CD4-positive, alpha-beta T cell treated with Interleukin-17A for 4 hours (primary cell): ENCODE measurements at places on chromosomes 13 and 19.

GRCh38 chr19:39372047-39372802, 18.7 kb downstream of the PAF1 start:
- DNase-seq, result no peak

GRCh38 chr19:18122860-18123795, 25.6 kb downstream of the MAST3 start:
- DNase-seq, result no peak

DNA sequence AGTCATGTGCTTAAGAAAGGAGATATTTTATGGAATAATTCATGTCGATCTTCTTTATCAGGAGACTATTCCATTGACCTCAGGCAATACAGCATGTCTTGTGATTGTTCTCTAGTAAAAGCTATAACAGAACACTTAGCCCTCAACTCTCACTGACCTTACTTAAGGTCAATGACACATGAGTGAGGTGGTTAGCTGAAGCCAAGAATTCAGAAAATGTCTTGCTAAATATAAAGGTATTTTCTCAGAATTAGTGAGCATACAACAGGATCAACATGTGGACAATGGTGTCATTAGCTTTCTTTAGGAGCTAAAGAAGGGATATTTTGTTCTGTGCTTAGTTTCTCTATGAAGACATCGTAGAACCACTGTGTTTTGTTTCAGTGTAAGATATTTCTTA, 1730.4 kb upstream of the SLC10A2 start:
- no peak for DNase-seq

DNA sequence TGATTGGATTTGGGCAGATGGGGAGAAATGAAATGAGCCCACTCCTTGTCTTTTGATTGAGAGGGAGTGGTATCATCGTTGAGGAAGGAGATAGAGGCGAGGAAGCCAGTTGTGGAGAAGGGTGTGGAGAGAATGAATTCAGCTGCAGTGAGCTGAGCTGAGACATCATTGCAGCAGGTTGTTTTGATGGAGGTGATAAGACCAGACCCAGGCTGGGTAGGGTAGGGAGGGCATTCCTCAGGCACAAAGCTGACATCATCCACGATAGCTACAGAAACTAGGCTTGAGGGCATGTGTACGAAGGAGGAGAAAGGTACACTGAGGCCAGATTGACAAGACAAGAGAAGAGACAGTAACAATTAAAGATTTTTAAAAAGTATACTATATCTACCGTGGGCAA, 1500.9 kb upstream of the SLC10A2 start:
- no peak for DNase-seq

DNA sequence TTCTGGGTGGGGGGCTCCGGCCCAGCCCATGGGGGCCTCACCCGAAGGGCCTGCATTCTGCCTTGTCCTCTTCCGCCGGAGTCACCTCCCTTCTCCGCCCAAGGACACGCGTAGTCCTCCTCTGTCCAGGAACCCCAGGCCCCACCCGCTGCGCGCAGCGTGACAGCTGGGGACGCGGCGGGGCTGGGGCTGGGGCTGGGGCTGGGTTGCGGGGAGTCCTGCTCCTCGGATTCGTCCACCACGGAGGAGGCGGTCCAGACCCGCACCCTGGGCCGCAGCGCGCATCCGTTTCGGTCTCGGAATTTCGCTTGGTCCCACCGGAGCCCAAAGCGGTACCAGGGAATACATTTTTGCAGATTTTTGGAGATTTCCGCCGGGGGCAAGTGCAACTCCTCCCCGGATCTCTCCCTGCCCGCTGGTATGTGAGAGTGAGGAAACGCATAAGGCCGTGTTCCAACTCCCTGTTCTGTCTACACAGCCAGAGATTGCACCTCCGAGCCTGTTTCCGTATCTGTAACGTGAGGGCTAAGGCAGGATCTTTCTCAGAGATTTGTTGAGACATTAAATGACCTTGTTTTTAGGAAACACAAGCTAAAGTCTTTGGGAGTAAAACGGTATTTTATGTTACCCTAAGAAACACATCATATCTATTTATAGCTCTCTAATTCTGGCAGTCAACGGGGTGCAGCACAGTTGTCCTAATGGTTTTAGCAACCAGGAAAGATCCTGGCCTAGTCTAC, at the start of gene COX7A1:
COX7A1 (minus strand) TSS at position 96 of the 740 bp plus-strand sequence; CDS start at position 56, 40 bp downstream.
- DNase-seq, result no peak

DNA sequence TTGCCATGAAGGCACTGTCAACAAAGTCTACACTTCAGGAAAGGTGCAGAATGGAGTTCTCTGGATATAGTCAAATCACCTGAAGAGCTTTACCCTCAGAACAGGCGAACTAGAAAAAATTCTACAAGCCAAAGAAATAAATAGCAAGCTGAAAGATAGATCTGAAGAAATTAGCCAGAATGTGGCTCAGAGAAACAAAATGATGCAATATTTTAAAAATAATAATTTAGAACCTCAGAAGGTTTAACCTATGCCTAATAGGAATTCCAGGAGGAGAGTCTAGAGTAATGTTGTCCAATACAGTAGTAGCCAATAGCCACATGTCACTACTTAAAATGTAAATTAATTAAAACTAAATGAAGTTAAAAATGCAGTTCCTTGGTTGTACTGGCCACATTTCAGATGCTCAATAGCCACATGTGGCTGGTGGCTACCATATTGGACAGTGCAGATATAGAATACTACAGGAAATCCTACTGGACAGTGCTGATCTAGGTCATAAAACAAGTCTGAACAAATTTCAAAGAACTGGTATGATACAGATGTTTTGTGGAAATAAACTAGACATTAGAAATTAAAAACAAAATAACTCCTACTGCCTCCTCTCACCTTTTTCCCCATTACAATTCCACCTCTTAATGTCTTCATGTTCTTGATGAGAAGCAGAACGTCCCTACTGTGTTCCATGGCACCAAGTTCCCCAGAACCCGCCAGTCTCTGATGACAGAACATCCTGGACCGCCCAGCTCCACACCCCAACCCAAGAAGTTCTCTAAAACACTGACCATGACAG, 679 bp upstream of the CDADC1 start:
- DNase-seq, result no peak

GRCh38 chr13:78078168-78078567, 159.5 kb upstream of the EDNRB start:
- DNase-seq, result no peak

GRCh38 chr19:32702010-32702409, 10.4 kb downstream of the NUDT19 start:
- DNase-seq, result no peak

- no peak for DNase-seq
Observed at GRCh38 chr13:28411831-28412353, 83.0 kb downstream of the FLT1 start.

DNA sequence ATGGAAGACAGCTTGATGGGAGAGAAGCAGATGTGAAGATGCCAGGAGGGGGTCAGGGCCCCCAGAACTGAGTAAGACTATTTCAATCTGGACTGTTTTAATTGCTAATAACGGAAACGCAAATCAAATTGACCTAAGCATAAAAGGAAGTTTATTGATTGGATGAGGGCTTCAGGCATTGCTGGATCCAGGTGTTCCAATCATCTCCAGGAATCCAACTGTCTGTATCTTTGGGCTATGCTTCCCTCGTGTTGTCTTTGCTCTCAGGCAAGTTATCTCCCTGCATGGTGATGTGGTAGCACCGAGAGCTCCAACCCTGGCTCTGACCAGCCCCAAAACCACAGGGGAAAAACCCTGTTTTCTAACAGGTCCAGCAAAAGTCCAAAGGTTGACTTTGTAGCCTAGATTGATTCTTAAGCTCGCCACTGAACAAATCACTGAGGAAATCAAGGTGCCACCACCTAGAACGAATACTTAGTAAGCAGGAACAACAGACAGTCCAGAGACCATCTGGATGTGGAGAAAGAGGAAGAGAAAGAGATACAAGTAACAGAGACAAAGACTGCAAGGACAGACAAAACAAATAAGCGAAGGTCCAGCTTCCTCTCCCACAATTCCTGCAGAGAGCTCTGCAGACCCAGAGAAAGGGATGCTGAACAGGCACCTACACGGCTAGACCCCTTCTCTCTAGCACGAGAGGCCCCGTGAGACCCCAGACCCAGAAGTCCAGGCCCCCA, 1.2 kb upstream of the C19orf81 start:
- DNase-seq, result no peak

GRCh38 chr13:99884913-99885312, 86.7 kb downstream of the ZIC5 start:
- no peak for DNase-seq
